Endodermal cell (in vitro differentiated cells): ENCODE measurements at places on chromosomes 6 and 20. TPM values are rescaled to one million over a fixed set of nuclear protein-coding genes. Genes with fewer than 3 reads are reported as not detected.
A peak's percentile ranks its signal among the peaks of the same experiment; 100 is the strongest.

Gene MCHR2
- total RNA-seq = not detected in 3 replicates

Gene RRAGD
- 1.9 and 2.0 TPM in 2 replicates for total RNA-seq

Gene PRL
- not detected in 3 replicates for total RNA-seq

Gene NT5DC1
- total RNA-seq = 82.6 and 83.0 TPM in 2 replicates

Gene VWA7
- total RNA-seq = 0.64 and 0.81 TPM in 2 replicates

Gene BTN1A1
- total RNA-seq = not detected in 2 replicates

Gene ZNF334
- total RNA-seq = 20.6 to 31.8 TPM (median 31.7 TPM) in 3 replicates

Gene CPNE1
- 225 and 238 TPM in 2 replicates for total RNA-seq

Gene WFDC2
- 304 and 310 TPM in 2 replicates for total RNA-seq

Gene MAS1
- total RNA-seq = 0.04 TPM in 1 of 3 replicates, not detected in the others

Gene SLC12A5
- total RNA-seq = 5.0 and 10.2 TPM in 2 replicates

GRCh38 chr6:26327450-26328264, 37.3 kb upstream of the BTN3A2 start:
- DNase-seq = peak; percentile 93

DNA sequence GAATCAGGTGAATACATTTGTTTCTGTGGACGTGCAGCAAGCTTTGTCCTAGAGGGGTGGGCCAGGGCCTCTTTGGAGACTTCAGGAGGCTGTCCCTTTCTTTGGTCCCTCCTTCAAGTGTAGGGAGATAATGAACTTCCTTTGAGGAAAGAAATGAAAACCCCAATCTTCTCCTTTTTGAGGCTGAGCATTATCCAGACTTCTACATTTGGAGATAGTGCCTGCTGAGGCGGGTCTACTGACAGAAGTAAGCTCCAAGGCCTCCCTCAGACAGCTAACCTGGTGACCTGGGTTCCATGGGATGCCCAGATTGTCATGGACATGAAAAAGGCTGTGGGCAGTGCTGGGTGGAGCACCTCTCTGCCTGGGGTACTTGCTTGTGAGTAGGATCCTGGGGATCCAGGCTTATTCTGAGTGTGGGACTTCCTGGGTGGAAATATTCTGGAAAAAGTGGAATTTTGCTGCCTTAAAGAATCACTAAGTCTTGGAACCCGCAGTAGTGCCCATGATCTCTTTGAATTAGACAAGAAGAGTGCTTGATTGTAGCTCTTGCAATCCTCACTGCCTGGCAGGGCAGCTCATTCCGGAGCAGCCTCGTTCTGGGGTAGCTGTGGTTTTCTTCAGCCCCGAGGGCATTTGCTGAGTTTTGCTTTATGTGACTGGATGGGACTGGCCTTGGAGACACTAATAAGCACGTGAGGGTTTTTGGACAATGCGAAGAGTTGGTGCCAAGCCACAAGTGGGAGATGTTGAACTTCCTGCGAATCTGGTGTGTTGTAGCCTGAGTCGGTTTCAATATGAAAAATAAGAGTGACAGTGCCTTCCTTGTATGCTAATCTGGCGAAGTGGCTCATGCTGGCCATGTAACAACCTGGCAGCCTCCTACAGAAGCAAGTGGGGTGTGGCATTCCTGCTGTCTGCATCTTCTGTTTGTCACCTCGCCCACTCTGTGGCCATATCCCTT, 28.1 kb downstream of the SNRNP48 start:
- no peak for DNase-seq

- DNase-seq = no peak
Measured at GRCh38 chr20:2879146-2879545, 5.9 kb downstream of the PTPRA start.

DNA sequence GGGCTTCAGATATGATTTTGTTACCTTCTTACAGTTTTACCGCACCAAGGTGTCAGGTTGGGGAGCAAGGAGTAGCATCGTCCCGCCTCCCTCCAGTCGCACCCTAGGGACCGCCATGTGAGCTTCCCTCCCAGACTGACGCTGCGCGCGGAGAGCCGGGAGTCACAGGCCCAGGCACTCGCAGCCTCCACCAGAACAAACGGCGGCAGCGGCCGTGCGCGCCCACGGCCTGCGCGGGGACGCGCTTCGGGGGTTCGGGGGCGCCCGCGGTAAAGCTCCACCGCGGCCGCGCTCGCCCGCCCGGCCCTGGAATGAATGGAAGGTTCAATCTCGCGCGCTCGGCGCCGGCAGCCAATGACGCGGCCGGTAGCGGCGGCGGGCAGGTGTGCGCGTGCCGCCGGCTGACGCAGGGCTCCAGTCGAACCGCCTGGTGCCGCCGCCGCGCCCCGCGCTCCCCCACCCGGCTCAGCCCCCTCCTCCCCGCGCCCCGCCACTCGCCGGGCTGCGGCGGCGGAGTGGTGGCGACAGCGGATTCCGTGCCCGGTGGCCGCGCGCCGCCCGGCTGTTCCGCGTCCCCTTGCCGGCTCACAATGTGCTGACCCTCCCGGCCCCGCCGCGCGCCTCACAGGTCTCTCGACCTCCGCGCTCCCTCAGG, 16.5 kb upstream of the LIN28B start:
- peak; percentile 94 for DNase-seq

DNA sequence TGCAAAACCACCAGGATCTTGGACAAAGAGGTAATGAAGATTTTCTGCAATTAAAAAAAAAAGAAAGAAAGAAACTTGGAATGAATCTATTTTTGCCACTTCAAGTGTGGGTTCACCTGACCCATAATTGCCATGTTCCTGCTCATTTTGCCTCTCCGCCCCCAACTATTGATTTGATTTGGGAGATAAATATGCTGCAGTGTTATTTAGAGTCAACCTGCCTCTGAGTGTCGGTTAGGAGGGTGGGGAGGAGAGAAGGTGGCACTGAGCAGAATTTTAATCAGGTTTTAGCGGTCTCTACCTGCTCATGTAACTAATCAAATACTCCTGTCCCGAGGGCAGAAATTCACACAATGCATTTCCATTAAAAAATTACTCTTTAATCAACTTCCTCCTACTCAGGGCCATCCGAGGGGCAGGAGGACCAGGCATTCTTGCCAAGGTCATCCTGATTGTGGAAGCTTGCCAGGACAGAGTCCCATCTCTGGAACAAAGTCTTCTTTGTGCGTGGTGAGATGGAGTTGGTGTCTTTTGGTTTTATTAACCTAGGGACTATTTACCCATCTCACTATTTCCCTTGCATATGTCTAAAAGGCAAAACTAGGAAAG, 300.1 kb downstream of the CDH26 start:
- no peak for DNase-seq

DNA sequence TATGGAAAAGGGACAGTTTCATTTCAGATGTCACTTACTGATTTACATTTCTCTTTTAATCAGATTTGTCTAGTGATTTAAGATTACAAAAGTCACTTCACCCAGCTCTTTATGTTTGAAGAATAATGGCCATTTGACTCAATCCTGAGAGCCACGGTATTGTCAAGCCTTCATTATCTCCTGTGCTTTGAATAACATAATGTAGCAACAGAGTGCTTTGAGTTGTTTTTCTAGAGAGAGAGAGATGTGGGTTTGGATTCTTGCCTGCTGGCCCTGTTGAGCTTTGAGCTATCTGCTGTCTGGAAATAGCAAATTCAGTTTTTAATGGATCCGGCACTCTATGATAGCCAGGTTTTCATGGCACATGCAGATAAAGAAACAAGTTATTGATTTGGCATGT, 478.4 kb upstream of the SOX4 start:
- no peak for DNase-seq

DNA sequence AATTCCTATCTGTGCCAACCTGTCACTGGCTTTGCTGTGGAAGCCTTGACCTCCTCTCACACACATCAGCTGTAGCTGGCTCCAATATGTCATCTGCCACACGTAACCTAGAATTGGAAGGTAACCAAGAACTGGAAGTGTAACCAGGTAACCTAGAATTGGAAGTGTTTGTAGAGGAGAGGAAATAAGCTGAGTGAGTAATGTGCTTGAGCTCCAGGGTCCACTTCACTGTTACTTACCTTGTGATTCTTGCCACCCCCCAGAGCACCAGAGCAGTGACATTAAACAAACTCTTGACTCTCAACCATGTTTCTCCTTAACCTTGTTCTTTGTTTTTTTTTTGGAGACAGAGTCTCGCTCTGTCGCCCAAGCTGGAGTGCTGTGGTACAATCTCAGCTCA, 350.5 kb downstream of the NRN1 start:
- DNase-seq = no peak

- DNase-seq = no peak
Measured at GRCh38 chr6:140370441-140370840, 996.0 kb upstream of the CITED2 start.

- DNase-seq = peak; percentile 82
Measured at GRCh38 chr6:3259491-3259958, 778 bp downstream of the PSMG4 start.

DNA sequence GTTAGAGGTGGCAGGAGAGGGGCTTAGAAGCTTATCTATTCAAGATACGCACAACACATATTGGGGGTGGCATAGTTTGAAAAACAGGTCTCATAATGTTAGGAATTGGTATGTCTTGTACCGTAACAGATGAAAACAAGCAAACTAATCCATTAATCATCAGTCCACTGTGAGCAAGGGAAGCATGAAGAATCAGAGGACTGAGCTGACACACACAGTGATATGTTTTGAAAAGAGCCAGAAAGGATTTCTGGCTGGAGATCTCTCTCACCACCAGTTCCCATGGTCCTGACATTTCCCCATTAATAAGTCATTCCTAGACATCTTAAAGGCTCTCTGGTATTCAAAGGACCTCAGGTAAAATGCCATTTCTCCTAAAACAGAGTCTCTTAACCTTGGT, 158.8 kb upstream of the PHACTR1 start:
- no peak for DNase-seq

DNA sequence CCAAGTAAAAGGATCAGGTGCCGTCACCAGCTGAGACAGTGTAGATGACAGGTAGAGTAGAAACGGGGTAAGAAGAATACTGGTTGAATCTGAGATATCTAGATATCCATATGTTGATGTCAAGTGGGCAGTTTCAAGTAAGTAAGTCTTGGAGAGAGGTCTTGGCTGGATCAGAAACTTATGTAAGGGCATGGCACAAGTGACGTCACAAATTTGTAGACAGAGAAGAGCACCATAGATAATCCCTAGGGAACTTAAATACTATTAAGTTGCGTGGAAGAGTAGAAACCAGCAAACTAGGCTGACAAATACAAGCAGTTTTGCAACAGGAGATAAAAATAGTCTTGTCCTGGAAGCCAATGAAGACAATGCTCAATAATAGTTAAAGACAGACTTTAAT, 123.2 kb downstream of the KHDRBS2 start:
- DNase-seq = no peak

DNA sequence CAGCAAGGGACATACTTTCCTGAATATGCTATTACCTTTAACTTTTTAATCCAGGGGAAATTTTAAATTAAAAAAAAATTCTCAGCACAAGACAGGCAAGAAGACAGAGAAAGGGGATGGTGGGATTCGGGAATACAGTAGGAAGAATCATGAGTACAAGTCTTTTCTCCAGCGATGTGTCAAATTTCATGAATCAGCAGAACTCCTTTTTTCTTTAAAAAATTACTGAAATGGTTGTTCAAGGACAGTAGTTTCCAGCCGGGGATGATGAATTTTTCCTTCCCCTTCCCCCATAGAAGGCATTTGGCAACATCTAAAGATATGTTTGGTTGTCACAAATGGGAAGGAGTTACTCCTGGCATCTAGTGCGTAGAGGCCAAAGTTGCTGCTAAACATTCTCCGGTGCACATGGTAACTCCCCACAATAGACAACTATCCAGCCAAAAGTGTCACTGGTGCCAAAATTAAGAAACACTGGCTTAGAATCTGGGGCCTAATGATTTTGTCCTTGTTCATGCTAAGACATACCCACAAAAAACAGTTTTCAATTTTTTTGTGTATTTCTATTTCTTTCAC, 450.2 kb downstream of the CBLN4 start:
- no peak for DNase-seq

GRCh38 chr6:105974986-105975385, 111.2 kb upstream of the PRDM1 start:
- DNase-seq = no peak

- no peak for DNase-seq
Measured at GRCh38 chr6:118080547-118080946, 173.5 kb downstream of the SLC35F1 start.

DNA sequence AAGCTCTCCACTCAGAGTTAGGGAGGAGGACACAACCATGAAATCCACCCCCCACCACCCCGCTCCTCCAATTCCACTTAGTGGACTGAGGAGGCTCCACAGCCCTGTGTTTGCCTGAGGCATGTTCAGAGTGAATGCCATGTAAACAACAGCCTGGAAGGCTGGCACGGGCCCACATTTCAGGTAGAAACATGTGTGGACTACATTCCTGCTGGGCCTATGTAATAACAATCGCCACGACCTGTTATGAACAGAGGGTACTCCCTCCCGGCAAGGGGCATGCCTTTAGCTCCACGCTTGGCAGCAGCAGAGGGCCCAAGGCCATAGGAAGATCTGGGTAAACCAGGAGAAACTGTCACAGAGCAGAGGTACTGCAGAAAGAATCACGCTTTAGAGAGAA, 65.5 kb downstream of the ISM1 start:
- DNase-seq = no peak

GRCh38 chr20:31909253-31910070, 39.0 kb downstream of the TTLL9 start:
- peak; percentile 42 for DNase-seq

GRCh38 chr6:65701325-65701724, 5.7 kb downstream of the EYS start:
- no peak for DNase-seq

- no peak for DNase-seq
Measured at GRCh38 chr6:54935739-54936138, 89.2 kb downstream of the FAM83B start.

DNA sequence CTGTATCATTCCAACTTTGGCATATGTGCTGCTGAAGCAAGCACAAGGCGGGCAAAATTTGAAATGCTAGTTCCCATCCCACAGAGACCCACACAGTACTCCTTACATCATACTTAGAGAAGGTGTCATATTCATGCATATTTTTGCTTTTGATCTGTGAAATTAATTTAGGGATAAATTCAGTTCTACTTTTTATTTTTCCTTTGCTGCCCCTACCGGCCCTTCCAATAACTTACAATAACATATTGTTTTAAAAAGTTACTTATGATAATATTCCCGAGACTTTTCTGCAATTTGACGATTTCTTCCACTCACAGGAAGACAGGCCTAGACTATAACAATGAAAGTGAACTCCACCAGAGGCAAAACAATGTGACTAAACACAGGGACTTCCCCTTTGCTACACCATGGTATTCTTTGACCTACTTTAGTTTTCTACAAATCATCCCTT, 35.0 kb downstream of the SESN1 start:
- DNase-seq = no peak
